ENCODE measurements at places on chromosomes 3 and 15.

DNA sequence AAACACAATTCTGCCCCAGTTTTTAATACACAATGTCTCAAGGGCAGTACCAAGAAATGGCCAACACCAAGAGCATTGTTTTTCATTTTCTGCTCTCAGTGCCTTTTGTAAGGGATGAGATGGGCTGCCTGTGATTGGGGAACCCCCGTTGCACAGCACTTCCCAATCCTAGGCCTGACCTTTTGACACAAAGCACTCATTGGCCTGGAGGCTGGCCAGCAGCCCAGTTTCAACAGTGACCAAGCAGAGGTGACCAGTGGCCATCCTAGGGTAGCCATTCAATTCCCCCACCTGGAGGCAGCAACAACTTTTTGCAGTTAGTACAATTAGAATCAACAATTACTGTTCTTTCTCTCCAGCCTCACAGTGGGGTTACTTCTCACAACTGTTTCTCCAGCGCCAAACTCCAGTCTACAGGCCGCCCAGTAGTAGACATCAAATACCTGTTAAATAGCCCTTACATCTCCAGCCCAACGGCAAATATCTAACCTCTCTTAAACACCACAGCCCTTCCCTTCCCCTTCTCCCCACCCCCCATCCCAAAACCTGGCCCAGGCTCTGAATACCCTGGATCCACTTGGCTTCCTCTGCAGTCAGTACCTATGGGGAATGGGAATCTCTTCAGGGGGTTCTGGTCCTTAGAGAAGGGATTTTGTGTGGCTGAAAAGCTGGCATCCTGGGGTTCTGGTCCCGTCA lies 8.9 kb upstream of the LRRC2 start:
- DNase-seq, result no peak

DNA sequence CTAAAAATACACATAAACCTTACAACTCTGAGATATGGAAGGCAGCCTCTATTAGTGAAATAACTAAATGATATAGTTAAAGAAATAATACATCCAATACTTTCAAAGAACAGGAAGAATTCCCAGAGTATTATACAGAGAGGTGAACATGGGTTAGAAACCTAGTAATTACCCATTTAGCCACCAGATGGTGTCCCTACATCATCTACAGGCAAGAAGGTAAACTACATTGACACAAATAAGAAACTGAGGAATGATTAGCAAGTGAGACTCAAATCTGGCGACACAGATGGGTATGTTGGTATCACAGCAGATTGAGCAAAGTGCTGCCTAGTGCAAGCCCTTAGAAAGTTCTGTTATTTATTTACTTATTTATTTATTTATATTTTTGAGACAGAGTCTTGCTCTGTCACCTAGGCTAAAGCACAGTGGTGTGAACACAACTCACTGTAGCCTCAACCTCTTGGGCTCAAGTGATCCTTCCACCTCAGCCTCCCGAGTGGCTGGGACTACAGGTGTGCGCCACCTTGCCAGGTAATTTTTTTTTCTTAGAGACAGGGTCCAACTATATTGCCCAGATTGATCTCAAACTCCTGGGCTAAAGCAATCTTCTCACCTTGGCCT lies 28.2 kb downstream of the NEK4 start:
- DNase-seq, result peak; percentile 12

DNA sequence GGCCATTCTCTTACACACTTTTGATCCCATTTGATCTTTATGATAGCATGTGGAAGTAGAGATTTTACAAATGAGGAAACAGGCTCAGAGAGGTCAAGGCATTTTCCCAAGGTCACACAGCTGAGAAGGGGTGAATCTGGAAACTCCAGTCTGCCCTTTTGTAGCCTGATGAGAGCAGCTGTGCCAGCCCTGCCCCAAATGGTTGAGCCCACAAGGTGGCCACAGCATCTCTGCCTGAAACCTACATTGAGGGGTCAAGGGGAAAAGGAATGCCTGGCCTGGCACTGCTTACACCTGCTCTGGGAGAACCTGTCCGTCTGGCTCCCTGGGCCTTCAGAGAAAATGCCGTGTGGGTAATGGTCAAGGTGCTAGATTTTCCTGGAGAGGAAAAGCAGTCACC lies 200.2 kb upstream of the LINGO1 start:
- no peak for DNase-seq

- DNase-seq, result no peak
These were observed 52.4 kb downstream of the RBM6 start for GRCh38 chr3:49992326-49992725.

- DNase-seq, result no peak
These were observed 9.7 kb downstream of the FBLN2 start for GRCh38 chr3:13558651-13559050.

All from kidney glomerular epithelial cell (primary cell).